SK-N-SH (cell line): ENCODE measurements at places on chromosomes 2 and 18. TPM values are rescaled to one million over a fixed set of nuclear protein-coding genes. Genes with fewer than 3 reads are reported as not detected.

Gene BCS1L
- polyA plus RNA-seq, result 47.5 and 59.8 TPM in 2 replicates

Gene SERPINB8
- polyA plus RNA-seq, result 3.4 and 5.2 TPM in 2 replicates

Gene CERS6
- 1.8 and 2.5 TPM in 2 replicates for polyA plus RNA-seq

Gene NAT8
- not detected in 2 replicates for polyA plus RNA-seq

Gene CNDP1
- not detected in 2 replicates for polyA plus RNA-seq

Gene ALPG
- not detected in 2 replicates for polyA plus RNA-seq

Gene MAP2
- 7.8 and 11.1 TPM in 2 replicates for polyA plus RNA-seq
